ENCODE measurements at places on chromosomes 7 and 10. TPM values are rescaled to one million over a fixed set of nuclear protein-coding genes. Genes with fewer than 3 reads are reported as not detected.

GRCh38 chr10:79158402-79159097 is 89.8 kb downstream of the ZMIZ1 start:
- DNase-seq = no peak

GRCh38 chr10:60335708-60336107 is 54.0 kb downstream of the ANK3 start:
- no peak for DNase-seq

- no peak for DNase-seq
Measured at GRCh38 chr7:91374321-91374989, 110.2 kb downstream of the FZD1 start.

- DNase-seq = peak; percentile 27
Measured at GRCh38 chr10:9305018-9305655, 1250.6 kb downstream of the GATA3 start.

GRCh38 chr7:24200407-24200966 is 83.5 kb upstream of the NPY start:
- DNase-seq = peak; percentile 76

DNA sequence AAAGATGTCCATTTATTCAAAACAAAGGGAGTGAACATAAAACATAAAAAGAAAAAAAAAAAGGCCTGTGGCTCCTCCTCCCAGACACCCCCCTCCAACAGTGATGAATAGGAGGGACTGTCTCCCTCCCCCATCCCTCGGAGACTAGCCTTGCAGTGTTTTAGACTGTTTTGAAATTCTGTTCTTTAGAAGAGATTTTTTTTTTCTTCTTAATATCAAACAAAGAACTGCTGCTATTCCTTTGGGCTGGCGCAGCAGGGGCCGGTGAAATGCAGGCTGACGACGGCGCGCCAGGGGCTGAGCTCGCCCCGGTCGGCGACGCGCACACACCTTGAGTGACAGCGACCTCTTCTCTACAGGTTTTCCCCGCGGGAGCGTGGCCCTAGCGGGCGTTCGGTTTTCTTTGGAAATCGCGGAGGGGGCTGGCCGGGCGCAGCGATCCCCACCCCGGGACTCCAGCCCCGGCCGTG is at the start of gene LANCL2:
Gene LANCL2, plus strand, starts transcription at position 133 of the 470 bp plus-strand sequence. CDS start 689 bp downstream, outside the sequence.
- DNase-seq = no peak

GRCh38 chr10:79354141-79354540 is 6.9 kb downstream of the PPIF start:
- DNase-seq = no peak

- DNase-seq = peak; percentile 58
Measured at GRCh38 chr7:16063716-16064675, 357.3 kb downstream of the CRPPA start.

DNA sequence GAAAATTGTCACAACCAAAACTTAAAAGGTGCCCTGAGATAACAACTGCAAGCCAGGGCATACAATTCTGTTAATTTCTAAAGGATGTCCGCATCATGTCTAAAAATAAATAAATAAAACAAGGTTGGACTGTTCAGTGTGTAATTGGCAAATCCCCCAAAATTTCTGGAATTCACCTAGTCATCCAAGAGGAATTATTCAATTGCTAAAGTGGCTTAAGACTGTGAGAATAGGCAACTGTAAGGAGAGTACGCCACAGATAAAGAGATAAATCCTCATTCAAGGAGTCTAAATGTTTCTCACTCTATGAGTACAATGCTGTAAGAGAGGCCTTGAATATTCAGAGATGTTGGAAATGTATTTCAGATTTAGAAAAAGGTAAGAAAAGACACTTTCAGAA is 37.2 kb downstream of the PIK3AP1 start:
- no peak for DNase-seq

DNA sequence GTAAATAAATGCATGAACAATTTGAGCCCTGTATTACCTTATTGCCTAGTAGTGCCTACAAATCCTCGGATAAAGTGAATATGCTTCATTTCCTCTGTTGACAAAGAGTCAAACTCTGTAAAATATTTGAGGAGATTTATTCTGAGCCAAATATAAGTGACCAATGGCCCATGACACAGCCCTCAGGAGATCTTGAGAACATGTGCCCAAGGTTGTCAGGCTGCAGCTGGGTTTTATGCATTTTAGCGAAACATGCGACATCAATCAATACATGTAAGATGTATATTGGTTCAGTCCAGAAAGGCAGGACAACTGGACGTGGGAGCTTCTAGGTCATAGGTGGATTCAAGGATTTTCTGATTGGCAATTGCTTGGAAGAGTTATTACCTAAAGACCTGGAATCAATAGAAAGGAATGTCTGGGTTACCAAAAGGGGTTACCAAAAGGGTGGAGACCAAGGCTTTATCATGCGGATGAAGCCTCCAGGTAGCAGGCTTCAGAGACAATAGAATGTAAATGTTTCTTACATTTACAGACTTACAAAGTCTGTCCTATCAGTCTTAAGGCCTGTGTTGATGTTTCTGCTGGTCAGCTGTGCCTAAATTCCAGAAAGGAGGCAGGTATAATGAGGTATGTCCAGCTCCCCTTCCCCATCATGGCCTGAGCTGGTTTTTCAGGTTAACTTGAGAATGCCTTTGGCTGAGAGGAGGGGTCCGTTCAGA is 220.1 kb upstream of the FZD1 start:
- DNase-seq = no peak

GRCh38 chr10:63696205-63696604 is 175.0 kb downstream of the REEP3 start:
- DNase-seq = no peak

- no peak for DNase-seq
Measured at GRCh38 chr10:44389556-44389955, 4.7 kb upstream of the CXCL12 start.

GRCh38 chr10:130244928-130245495 is 108.8 kb downstream of the GLRX3 start:
- no peak for DNase-seq

- no peak for DNase-seq
Measured at GRCh38 chr7:116636997-116637396, 35.0 kb upstream of the MET start.

GRCh38 chr10:29099001-29099400 is 189.9 kb upstream of the LYZL1 start:
- DNase-seq = no peak

DNA sequence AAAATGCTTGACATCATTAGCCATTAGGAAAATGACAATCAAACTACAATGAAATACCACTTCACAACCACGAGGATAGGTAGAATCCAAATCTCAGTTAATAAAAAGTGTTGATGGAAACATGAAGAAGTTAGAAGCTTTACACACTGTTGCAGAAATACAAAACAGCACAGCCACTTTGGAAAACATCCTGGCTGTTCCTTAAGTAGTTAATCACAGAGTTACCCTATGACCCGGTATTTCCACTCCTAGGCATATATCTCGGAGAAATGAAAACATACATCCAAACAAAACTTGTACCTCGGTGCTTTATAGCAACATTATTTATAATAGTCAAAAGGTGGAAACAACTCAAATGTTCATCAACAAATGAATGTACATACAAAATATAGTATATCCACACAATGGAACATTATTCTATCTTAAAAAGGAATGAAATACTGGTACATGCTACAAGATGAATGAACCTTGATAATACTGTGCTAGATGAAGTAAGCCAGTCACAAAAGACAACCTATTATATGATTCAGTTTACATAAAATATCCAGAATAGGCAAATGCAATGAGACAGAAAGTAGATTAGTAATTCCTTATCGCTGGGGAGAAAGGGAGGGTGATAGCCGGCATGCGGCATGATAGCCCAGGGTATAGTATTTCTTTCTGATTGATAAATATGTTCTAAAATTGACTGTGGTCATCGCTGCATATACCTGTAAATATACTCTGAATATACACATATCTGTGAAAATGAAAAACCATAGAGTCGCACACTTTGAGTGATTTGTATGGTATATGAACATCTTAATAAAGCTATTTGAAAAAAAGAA is 1.9 kb downstream of the VWDE start:
- DNase-seq = no peak

The CRHR2 gene
- total RNA-seq = not detected

The DNAJC1 gene
- 21.2 TPM for total RNA-seq

The ITPRID1 gene
- total RNA-seq = 0.21 TPM

The FAM24B gene
- total RNA-seq = 8.0 TPM

The SFRP4 gene
- total RNA-seq = not detected

The SLC13A4 gene
- total RNA-seq = not detected

The LAMTOR4 gene
- total RNA-seq = 90.4 TPM

The VSTM4 gene
- total RNA-seq = 0.11 TPM

The ZPBP gene
- not detected for total RNA-seq

The ANKRD30A gene
- not detected for total RNA-seq

The MNX1 gene
- 0.13 TPM for total RNA-seq

The TMEM270 gene
- total RNA-seq = not detected

The DBF4 gene
- 81.6 TPM for total RNA-seq

The FFAR4 gene
- total RNA-seq = not detected
